ENCODE measurements at places on chromosomes 11 and 22.

- DNase-seq: no peak
Measured at GRCh38 chr11:12914400-12914912, 94.7 kb upstream of the RASSF10 start.

DNA sequence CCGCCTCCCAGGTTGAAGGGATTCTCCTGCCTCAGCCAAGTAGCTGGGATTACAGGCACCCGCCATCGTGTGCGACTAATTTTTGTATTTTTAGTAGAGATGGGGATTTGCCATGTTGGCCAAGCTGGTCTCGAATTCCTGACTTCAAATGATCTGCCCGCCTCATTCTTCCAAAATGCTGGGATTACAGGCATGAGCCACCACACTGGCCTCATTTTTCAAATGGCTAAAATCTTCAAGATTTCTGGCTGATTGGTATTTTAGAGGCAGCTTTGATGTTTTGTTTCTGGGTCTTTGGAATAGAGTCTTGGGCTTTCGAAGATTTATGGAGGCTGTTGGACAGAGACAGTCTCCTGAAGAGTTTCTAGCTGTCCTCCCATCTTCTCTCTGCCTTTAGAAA is 5.8 kb upstream of the SLC3A2 start:
- no peak for DNase-seq

DNA sequence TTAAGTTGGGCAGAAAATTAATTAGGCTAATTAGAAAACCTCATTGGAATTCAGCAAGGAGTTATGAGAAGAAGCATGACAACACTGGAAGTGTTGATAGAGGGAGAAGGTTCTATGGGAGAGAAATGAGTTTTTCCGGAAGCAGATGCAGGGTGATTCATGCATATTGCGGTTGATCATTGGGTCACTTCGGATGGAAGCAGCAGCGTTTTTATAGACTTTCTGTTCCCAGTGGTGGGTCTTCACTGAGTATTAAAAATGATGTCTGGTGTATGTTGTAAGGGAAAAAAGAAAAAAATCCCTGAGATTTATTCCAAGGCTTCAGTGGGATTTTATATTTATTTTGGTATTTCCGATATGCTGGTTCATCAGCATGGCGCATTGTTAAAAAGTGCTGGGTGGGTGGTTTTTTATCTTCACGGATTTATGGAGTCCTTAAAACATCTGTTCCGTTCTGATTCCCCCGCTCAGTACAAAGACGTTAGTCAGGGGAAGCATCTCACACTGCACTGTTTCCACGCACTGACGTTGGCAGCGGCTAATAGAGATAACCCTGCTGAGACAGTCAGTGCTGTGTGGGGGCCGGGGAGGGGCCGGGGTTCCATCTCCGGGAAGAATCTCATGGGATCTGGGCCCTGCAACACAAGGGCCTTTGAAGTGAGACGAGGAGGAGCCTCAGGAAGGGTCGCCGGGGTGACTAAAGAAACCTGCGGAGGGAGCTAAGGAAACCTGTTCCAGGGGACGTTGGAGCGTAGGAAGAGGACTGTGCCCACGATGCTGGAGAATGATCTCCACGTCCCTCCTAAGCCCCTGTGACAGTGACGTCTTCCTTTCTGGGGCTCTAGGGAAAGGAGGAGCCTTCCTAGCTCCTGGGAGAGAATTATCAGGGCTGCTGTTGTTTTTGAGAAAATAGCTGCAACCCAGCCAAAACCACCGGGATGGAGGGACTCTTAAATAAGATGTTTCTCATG is 390.0 kb downstream of the NTM start:
- no peak for DNase-seq

DNA sequence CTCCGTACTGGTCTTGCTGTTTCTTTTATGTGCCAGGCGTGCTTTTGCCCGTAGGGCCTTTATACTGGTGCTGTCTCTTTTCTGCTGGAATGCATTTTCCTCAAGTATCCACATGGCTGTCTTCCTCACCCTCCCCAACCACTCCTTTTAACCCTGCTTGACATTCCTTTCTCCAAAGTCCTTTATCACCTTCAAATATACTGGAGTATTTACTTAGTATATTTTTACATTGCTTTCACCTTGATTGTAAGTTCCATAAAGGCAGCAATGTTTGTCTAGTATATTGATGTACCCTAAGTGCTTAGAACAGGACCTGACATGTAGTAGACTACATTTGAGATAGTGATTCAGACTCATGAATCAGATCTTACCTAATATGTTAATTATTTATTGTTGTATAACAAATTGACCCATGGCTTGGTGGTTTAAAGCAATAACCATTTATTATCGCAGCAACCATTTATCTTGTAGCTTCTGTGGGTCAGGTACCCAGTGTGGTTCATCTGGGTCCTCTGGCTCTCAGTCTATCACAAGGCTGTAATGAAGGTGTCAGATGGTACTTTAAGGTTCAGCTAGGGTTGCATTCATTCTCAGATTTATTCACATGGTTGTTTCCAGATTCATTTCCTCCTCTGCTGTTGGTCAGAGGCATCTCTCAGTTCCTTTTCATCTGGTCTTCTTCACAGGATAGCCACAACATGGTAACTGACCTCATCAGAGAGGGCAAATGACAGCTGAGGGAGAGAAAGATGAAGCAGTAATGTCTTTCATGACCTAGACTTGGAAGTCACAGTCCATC is 34.2 kb downstream of the DDX10 start:
- DNase-seq: no peak

- no peak for DNase-seq
Measured at GRCh38 chr22:47783433-47784366, 1021.2 kb downstream of the TBC1D22A start.

DNA sequence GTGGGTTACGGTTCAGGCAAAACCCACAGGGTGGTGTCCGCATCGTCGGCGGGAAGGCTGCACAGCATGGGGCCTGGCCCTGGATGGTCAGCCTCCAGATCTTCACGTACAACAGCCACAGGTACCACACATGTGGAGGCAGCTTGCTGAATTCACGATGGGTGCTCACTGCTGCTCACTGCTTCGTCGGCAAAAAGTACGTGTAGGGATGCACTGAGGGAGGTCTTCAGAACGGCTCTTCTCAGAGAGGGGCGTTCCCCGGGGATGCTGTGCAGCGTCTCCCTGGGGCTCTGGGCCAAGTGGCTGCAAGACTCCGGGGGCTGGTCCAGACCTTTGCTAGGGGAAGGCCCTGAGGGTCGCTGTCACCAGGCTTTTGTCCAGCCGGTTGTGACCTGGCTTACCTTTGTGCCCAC is 1.3 kb downstream of the ACR start:
- DNase-seq: no peak

DNA sequence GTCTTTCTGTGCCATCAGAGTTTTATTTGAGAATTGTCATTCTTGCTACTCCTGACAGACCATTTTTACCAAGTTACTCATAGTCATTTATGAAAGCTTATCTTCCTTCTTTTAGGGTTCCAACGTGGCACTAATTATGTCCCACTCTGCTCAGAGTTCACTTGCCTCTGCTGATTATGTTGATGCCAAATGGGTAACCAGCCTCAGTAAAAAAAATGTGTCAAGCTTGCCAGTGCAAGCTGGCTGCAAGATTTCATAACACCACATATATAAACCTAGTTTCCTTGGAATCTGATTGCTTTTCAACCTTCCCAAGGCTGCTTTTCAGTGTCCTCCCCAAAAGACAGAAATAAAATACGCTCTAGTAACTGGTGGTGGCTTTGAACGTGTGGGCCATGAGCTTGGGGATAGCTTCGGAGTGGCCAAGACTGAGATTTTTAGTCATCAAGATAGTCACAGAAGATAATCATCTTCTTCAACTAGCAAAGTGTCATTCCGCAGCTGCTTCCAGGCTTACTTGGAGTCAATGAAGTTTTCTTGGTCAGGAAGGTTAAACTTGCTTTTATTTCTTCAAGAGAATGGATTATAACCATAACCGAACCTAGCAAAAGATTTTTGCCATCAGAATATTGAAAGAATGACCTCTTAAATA is 29.5 kb upstream of the APOA1 start:
- no peak for DNase-seq

DNA sequence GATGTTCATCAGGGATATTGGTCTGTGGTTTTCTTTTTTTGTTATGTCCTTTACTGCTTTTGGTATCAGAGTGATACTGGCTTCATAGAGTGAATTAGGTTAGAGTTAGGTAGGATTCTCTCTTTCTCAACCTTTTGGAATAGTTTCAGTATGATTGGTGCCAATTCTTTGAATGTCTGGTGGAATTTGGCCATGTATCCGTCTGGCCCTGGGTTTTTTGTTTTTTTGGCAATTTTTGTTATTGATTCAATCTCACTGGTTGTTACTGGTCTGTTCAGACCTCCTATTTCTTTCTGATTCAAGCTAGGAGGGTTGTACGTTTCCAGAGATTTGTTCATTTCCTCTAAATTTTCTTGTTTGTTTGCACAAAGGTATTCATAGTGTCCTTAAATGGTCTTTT is 54.4 kb downstream of the ATXN10 start:
- DNase-seq: no peak

- no peak for DNase-seq
Measured at GRCh38 chr22:45692549-45692948, 20.9 kb downstream of the ATXN10 start.

- no peak for DNase-seq
Measured at GRCh38 chr11:35215945-35216344, 77.0 kb downstream of the CD44 start.

DNA sequence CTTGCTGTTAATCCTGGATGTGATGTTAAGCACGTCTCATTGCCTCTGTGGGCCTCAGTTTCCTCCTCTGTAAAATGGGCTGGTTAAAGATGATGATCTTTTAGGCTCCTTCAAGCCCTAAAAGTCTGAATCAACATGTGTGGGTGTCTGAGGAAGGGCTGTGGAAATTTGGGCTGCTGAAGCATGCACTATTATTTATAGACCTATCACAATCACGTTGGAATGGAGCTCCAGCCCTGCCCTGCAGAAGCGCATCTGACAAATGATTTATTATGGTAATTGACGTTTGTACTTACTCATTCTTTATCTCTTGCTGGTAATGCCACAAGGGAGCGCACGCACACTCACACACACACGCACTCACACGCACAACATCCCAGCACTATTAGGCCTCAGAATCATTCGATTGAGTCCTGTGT is 20.4 kb downstream of the P2RX3 start:
- no peak for DNase-seq

- DNase-seq: no peak
Measured at GRCh38 chr11:129315781-129316579, 59.7 kb upstream of the BARX2 start.

- DNase-seq: no peak
Measured at GRCh38 chr22:42281706-42282251, 11.3 kb upstream of the TCF20 start.

DNA sequence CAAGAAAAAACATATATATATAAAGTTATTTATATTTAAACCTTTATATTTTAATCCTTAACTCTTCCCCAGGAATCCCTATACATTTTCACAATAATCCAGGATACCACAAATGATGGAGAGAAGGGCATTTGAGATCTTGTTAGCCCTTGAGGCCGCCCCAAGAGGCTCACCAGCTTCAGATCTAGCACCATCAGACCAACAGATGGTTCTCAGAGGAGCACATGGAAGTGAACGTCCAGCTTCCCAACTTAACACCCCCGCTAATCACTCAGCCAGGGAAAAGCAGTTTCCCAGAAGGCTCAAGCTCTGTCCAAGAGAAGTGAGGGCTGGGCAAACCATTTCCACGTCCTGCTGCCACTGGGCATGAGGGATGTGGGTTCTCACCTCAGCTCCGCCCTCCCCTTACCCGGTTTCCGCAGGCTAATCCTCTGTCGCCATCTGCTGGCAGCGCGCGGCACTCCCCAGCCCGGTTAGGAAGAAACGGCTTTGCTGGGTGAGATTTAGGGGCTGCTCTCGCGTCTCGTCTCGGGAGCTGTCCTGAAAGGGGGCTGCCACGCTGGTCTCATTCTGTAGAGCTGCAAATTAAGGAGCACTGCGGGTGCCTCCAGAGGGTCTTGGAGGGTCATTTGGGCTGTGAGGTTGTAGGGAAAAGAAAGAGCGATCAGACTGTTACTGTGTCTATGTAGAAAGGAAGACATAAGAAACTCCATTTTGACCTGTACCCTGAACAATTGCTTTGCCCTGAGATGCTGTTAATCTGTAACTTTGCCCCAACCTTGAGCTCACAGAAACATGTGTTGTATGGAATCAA is 6.8 kb upstream of the FAM111A start:
- DNase-seq: peak; percentile 81

DNA sequence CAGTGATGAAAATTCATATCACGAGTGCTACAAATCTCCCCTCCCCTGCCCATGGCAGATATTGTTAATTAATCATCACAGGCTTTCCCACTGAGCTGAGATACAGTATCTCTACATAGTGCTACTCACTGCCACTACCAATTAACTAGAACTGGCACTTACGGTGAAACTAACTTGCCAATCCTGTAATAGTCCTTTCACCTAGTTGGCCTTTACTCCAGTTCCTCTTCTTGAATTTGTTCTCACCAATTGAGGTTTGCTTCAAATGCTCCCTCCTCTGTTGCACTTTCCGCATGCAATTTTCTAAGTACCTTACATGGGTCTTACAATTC is 11.9 kb upstream of the PRRG4 start:
- DNase-seq: no peak

DNA sequence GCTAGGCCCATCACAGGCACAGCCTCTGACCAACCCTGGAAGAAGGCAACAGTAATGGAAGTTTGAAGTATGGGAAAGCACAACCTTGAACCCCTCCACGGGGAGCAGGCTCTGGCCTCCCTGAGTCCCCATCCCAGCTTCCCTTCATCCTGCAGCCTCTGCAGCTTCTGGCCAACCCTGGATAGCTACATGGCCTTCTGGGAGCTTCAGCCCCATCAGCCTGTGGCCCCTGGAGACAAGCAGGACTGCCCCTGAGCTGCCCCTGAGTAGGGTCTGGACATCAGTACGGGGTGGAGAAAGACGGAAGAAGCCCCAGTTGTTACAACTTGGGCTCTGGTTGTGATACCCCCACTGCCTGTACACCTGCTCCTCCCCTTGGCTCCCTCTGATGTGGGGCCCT is 113.8 kb upstream of the CD82 start:
- DNase-seq: no peak

DNA sequence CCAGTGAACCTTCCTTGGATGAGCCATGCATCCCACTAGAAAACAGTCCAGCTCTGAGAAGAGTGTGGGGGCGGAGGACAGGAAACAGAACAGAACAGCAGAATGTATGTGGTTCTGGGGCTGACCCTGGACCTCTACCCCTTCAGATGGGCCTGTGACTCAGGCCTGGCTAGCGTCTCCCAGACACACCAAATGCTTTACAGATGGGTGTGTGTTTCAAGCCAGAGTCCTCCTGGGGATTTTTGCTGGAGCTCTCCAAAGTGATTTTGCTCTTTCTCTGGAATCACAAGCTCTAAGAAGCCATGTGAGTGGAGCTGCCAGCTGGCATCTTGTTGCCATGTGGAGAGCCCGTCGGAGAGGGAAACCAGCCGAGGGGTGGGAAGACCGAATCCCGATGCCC is 13.2 kb upstream of the C1QTNF4 start:
- DNase-seq: no peak
